ENCODE measurements at places on chromosomes 12 and 14.

GRCh38 chr14:100723830-100724437 lies 2.8 kb upstream of the DLK1 start:
- no peak for DNase-seq

- no peak for DNase-seq
These were observed 8.1 kb downstream of the CORO1C start for GRCh38 chr12:108722992-108723766.

DNA sequence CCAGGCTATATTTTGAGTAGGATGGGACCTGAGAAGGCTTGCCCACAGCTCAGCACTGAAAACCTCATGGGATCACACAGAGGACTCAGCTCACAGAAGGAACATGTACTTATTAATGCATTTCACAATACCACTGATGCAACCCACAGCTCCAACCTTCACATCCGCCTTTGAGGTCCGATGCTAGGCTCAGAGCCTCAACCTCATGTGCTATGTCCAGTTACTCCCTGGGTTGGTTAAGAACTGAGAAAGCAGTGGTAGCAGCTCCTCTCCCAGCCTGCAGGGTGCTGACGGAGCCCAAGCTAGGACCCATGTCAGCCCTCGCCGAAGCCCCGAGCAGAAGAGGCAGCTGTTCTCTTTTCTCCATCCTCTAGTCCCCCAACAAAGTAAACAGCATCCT lies 52.9 kb downstream of the SPTB start:
- DNase-seq: no peak

- no peak for DNase-seq
These were observed 237.3 kb upstream of the GRIP1 start for GRCh38 chr12:66916189-66916588.

DNA sequence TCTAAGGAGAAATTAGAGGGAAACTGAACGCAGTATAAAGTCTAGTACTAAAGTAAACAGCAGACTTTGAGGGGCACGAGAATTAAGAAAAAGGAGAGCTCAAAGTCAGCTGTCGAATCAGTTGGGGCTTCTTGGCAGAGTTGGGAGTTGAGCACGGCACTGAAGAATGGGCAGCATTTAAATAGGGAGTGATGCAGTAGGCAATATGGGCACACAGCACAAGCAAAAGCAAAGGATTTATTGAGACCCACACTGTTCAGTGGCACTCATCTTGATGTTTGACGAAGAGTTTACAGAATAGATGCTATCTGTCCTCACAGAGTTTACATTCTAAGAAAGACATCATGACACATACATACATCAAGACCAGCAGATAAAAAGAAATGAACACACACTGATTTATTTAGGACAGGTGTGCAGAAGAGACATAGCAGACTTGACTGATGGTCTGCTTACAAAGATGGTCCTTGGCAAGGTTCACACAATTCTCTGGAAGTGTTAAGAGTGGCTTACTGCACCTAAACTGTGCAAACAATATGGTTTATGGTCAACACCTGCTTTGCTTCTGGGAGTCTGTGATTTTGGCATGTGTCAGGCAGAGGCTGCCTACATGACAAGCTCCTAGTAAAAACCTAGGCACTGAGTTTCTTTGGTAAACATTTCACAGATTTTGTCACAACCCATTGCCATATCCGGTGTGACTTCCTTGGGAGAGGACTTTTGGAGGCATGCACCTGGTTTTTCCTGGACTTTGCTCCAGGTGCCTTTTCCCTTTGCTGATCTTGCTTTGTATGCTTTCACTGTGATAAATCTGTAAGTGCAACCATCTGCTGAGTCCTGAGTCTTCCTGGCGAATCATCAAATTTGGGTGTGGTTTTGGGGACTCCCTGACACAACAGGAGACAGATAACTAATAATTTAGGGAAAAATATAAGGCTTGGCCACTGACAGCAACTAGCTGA lies 26.3 kb downstream of the ALKBH1 start:
- DNase-seq: no peak

GRCh38 chr12:63955831-63956666 lies 111.5 kb downstream of the SRGAP1 start:
- DNase-seq: no peak

DNA sequence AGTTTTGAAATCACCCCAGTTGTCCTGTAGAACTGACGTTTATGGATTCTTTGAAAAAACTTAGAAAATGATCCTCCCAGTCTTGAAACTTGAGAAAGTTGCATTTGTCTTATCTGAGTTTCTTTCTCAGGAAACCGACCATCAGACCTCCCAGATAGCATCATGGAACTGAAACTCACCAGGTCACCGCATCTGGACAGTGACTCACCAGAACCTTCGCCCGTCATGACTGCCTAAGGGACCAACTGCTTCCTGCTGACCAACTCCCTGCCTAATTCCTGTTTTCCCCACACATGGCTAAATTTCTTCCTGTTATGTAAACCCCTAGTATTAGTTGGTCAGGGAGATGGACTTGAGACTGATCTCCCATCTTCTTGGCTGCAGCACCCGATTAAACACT lies 175.7 kb downstream of the RIMBP2 start:
- DNase-seq: no peak

DNA sequence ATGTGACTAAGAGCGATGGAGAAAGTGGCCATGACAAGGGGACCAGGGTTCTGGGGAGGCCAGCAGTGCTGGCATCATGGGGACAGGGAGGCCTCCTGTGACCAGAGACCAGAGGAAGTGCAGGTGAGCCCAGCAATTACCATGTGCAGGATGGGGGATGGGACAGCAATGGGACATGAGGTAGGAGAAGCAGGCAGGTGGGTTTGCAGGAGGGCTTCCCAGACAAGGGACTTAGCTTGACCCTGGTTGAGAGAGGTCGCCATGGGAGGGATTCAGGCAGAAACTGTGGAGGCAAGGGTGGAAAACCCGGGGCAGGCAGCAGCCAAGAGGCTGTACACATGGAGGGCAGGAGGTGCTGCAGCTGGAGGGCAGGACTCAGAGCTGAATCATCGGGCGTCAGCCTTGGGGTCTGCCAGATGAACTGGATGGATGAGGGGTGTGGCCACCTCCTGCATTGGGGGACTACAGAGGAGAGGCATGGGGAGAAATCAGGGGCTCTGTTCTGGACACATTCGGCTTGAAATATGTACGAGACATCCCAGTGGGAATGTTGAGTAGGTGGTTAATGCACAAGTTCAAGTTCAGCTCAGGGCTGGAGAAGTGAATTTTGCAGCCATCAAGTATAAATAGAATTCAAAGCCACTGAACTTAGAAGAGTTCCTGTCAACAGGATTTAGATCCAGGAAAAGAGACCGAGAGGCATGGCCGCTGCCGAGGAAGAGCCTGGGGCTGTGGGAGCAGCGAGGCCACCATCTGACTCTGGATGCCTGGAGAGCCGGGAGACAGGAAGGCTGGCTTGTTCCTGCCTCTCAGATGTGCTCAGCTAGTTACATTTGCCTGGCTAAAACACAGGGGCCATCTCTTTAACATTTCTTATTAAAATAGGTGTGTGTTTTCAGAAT lies 36.6 kb downstream of the SFSWAP start:
- DNase-seq: no peak

GRCh38 chr12:7705846-7706245 lies 5.4 kb upstream of the DPPA3 start:
- DNase-seq: no peak

GRCh38 chr12:49058366-49059044 lies 2.1 kb downstream of the KMT2D start:
- DNase-seq: no peak

DNA sequence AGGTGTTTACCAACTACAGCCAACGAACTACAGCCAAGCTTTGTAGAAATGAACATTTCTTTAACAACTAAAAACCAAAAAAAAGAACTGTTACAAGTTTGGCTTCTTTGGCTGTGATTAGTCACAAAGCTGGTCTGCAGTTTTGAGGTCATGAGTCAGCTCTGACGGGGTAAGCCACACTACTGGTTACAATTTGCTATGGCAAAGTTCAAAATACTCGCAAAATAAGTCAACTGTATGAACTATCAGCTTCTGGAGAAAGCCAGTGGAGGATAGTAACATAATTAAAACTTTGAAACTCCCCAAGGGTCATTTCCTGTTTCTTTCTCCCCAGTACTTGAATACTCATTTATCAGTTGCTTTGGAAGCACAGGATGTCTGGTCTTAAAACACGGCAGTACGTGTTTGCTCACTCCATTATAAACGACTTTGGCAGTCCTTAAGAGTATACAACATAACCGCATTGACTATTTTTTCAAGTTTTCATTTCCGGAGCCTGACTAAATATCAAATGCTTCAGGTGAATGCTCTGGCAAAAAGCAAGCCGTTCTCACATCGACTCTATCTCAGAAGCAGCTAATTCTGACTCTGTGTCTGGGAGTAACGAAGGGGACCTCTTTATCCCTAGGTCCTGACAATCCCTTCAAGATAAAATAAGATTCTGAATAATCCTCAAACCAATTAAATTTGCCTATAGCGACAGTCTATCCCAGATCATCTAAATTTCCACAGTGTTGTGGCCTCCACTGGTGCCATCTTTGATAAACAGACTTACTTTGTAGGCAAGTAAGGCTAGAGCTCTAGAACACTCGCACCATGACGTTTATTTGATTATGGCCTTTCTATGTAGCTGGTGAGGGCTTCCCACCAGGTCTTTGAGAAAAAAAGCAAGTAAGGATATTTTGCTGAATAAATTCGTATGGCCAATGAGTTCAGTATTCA lies 10.6 kb downstream of the PHLDA1 start:
- no peak for DNase-seq

DNA sequence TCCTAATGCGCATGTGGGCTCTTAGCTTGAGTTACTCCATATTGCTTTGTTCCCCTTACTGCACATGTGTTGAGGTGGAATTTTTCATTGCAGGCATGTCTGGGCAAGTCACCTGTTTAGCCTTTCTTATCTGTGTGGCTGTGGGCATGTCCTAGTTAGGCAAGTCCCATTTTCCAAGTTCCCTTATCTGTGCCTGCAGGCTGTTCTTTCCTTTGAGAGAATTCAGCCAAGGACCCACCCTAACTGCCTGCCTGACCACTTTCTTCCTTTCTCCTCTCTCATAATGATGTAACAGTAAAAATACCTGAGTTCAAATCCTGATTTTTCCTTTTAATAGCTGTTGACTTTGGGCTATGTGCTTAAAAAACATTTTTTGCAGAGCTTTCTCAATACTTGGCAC lies 870.6 kb downstream of the NRXN3 start:
- DNase-seq: no peak

DNA sequence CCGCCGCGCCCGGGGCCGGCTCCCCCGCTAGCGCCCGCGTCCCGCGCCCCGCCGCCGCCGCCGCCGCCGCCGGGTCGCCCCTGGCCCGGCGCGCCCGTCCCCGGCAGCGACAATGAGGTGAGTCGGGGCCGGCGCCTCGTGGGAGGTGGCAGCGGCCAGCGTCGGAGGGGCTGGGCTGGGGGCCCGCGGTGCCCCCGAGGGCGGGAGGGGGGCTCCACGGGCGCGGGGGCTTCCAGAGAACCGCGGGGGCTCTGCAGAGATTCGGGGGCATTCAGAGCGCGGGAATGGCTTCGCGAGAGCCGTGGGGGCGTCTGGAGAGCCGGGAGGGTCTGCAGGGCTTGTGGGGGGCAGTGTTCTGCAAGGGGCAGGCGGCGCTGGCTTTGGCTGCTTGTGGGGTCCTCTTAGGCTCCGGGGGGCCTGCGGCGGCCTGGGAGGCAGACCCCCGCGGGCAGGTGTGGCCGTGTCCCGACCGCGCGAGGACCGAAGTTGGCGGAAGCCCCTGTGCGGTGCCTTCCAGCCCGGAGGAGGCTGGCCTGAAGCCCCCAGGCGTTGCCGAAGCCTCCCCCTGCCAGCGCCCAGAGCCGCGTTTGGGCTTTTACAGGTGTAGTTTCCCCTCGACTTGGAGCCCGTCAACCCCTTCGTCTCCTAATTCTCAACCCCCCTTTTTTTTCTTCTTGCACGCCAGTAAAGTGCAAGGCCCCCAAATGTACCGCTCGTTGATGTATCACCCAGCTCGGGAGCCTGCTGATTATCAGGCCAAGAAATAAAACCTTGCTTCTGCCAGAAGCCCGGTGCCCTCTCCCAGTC lies 93.1 kb upstream of the EVL start:
- DNase-seq: no peak

DNA sequence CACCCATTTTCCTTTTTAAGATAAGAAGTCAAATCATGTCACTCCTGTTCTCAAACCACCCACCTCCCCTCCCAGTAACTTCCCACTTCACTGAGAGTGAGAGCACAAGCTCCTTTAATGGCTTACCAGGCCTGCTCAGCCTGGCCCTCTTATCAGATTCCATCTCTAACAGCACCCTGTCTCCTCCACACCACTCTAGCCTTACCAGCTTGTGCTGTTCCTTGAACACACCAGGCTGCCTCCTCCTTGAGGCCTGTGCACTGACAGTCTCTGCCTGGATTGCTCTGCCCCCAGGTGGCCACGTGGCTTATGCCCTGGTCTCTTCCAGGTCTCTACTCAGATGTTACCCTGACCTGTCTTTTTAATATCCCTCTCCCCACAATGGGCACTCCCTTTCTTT lies 40.1 kb upstream of the EVL start:
- no peak for DNase-seq

DNA sequence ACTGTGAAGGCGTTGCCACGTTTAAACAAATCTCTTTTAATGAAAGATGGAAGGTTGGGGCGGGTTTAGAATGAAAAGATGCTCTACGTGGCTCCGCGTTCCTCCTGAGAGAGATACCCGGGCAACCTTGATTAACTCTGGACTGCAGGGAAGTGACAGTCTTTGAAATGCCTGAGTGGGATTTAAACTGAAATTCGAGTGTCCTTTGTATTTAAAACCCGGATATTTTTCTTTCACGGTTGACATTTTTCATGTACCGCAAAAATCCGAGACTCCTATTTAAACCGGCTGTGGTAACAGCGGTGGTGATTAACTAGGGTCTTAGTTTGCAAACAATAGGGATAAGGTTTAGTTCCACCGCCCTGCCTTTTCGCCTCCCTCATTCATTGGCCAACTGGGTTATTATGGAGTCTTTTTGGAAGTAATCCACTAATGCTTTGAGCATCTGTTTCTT lies 707 bp downstream of the G2E3 start:
- no peak for DNase-seq

GRCh38 chr12:59076622-59077021 lies 156.3 kb upstream of the LRIG3 start:
- DNase-seq: no peak

DNA sequence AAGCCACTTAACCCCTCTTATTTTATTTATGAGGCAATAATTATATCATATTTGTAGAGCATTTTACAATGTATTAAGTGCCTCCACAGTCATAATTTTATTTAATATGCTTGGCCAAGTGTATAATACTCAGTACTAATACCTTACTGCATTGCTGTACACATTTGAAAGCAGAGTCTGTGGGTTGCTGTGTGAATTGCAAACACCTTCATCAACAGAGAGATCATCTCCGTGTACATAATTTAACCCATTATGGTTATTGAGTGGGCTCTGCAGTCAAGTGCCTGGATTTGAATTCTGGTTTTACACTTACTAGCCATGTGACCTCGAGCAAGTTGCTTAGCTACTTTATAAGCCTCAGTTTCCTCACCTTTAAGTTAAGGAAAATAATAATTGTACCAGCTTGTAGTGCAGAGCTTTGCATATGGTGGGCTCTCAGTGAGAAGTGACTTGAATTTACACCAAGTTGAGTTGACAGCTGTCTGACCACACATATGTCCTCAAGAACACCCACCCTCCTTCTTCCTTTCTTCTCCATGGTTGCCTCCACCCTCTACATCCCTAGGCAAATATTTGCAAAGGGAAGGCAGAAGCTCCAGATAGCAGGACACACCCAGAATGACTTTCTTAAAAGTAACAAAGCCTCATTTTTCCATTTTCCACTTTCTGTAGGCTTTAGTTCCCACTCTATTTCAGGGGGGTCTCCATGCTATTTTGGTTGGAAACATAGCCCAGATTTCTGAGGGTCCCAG lies 12.3 kb downstream of the CRACR2A start:
- no peak for DNase-seq
